ENCODE measurements at places on chromosomes 16 and 17.
A peak's percentile ranks its signal among the peaks of the same experiment; 100 is the strongest.

DNA sequence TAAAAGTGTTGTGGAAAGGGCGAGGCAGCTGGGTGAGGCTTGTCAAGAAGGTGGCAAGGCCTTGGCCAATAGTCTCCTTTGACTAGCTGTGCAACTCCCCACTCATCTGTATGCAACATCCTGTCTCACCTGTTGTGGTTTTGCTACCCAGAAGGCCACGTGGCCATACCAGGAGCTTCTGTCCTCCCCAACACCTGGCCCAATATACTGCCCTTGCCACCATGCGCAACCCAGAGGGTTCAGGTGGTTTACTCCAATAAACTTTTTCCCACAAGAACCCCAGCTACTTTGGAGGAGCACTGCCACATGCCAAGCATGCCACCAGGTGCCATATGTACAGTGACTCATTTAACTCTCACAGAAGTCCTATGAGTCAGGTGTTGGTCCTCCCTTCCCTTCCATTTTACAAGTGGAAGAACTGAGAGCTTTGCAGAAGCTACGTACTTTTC lies 10.2 kb downstream of the MYO19 start:
- no peak for DNase-seq

DNA sequence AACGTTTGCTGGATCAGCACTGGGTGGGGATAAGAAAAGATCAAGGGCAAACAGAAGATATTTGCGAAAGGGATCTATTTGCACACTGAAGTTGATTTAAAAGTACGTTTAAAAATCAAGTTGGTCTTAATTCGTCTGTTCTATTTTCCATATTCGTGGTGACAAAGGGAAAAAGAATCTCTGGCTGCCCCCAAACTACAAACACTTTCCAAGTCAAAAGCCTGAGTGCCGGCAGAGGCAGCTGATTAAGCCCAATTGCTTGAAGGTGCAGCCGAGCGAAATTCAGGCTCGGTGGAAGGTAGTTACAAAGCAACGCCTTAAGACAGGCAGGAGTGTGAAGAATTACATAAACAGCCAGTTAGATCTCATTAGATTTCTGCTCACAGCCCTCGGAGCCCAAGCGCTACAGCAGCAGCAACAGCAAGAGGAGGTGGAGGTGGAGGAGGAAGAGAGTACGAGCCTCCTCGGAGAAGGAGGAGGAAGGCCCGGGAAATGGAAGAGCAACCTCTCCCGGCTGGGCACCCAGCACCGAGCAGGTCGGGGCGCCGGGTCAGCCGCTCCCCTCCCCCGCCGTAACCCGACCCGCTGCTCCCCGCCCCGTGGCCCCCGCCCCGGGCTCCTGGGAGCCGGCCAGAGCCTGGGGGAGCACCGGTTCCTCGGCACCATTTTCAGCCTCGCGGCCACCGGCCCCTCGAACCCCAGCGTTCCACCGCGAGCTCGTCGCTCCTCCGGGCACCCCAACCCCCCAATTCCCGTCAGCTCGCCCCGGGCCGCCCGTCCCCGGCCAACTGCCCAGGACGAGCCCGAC lies 890 bp downstream of the TOB1 start:
- DNase-seq = no peak

GRCh38 chr17:81245024-81245664 lies 6.0 kb downstream of the NDUFAF8 start:
- no peak for DNase-seq

DNA sequence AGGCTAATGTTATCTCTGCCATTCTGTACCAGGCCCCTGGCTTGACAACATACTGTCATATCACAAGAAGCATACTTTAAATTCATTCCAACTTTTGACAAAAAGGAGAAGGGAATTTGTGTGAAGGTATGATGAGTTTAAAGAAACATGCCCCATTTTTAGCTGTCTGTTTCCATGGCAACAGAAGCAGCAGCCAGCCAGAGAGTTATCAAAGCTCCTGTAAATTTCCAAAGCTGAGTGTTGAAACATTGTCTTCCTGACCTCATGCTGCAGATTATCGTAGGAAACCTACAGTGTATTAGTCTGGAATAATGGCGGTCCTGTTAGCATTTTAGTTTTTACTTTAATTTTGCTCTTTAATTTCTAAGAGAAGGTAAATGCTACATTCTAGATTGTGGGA lies 124.9 kb downstream of the MRTFB start:
- DNase-seq = peak; percentile 64

- DNase-seq = peak; percentile 30
These were observed 25.6 kb downstream of the TTLL6 start for GRCh38 chr17:48791128-48792032.

GRCh38 chr17:44587339-44587738 lies 30.1 kb downstream of the FZD2 start:
- DNase-seq = peak; percentile 89

DNA sequence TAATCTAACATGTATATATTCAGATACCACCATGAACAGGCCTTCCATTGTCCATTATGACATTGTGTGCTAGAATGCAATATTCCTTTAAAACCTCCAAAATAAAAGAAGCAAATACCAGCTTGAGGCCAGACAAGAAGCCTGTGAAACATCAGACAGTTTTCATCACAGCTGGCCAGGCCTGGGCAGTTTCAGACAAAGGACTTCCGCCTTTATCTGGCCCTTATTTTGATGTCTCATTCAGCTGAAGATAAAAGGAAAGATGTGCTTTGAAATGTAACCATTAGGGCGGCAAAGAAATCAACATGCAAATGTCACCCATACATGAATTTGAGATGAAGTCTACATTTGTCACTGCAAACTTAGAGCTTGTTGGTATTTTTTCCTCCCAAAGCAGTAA lies 737.5 kb downstream of the KCNJ2 start:
- DNase-seq = no peak

DNA sequence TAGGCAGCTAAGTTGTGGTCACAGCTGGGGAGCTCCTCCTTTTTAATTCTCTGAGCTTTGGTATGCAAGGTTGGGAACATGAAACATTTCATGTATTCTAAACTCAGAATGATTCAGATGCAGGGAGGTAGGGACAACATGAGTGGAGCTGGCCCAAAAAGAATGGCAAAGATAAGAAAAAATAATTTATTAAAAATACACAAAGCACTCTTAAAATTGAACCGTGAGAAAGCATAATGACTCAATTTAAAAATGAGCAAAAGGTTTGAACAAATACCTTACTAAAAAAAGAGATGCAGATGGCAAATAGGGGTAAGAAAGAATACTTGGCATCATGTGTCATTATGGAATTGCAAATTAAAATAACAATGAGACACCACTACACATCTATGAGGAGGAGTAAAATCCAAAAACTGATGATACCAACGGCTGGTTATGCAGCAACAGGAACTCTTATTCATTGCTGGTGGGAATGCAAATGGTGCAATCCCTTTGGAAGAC lies 175.6 kb upstream of the IRX3 start:
- no peak for DNase-seq
